ENCODE measurements at places on chromosomes 7 and 10. TPM values are rescaled to one million over a fixed set of nuclear protein-coding genes. Genes with fewer than 3 reads are reported as not detected.

Gene MCM10
- total RNA-seq = under 0.01 TPM

DNA sequence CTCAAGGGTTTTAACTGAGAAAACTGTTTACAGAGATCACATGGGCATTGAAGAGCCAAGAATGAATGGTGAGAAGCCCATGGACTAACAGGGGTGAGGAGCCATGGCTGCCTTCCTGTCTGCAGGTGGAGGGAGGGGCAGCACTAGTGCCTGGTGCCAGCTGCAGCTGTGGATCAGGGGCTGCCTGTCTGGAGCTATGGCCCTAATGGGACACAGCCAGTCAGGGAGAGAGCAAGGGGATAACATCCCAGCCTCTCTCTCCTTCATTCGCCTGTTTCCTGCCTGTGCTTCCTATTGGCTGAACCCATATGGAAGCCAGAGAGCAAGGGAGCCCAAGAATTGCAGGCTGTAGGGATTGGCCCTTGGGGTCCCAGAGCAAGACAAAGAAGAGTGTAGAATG, 125.8 kb upstream of the GAD2 start:
- H3K36me3 ChIP-seq = no peaks in the 10 kb centered on the region
- H3K27me3 ChIP-seq = peaks cover 3% of the 10 kb centered on the region
- no peaks in the 10 kb centered on the region for H3K4me1 ChIP-seq
- no peak overlapping the region for H3K27ac ChIP-seq
- no peak overlapping the region for H3K4me3 ChIP-seq
- DNase-seq = no peak

DNA sequence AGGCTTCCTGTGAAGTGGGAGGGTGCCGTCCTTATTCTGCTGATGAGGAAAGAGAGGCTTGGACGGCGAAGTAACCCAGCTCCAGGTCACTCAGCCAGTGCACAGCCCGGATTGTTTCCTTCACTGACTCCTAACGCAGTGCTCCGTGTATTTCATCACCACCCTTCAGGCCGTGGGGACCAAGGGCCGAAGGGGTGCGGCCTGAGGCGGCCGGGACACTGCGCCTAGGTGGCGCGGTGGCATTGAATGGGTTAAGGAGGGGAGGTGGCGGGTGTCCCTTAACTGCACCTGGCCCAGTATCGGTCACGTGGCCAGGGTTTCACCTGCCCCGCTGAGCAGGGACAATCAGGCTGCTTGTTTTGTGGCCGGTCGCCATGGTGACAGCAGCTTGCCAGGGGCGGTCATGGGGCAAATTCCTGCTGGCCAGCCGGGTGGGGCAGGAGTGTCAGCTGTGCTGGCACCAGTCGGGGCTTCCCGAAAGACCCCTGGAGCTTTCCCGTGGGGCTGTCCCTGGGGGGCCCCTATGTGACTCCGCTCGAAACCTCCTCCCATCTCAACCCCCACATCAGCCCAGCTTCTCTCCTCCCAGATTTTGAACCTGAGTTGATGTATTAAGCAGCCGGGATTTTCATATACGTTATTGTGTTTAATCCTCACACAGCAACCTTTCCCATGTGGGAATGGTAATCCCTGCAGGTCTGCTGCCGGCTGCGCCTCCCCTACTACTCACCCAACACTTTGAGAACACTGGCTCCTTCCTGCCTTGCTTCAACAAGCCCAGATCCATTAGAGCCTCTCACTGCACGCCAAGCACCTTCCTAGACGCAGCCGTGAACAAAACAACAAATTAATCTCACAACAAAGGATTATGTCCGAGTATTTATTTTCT, 4.4 kb upstream of the ABHD11 start:
- peak overlapping the region; percentile 26 for H3K4me3 ChIP-seq
- H3K27me3 ChIP-seq = no peaks in the 10 kb centered on the region
- H3K4me1 ChIP-seq = peaks cover 25% of the 10 kb centered on the region
- peak overlapping the region; percentile 66 for H3K27ac ChIP-seq

DNA sequence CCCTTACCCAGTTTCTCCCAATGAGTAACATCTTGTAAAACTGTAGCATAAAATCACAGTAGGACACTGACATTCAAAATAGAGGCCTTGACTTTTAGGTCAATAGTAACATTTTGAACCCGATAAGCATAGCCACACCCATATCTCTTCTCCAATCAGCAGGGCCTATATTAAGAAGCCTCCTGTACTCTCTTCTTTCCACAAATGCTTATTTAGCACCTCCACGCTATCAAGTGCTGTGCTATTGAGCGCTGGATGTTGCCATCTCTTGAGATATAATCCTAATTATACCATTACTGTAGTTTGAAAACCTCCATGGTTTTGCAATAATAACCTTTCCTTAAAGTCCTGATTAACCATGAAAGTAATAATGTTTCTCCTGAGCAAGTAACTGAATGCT, 40.1 kb upstream of the CBLL1 start:
- no peaks in the 10 kb centered on the region for H3K36me3 ChIP-seq
- H3K4me3 ChIP-seq = no peak overlapping the region
- no peaks in the 10 kb centered on the region for H3K27me3 ChIP-seq
- DNase-seq = no peak

- H3K27ac ChIP-seq = peak overlapping the region; percentile 69
- no peaks in the 10 kb centered on the region for H3K27me3 ChIP-seq
- no peak for DNase-seq
- H3K4me3 ChIP-seq = no peak overlapping the region
- peaks cover 33% of the 10 kb centered on the region for H3K4me1 ChIP-seq
Observed at GRCh38 chr10:72525277-72525676, 100.6 kb downstream of the MICU1 start.

GRCh38 chr10:21494191-21495001, 31.1 kb downstream of the SKIDA1 start:
- peak; percentile 55 for DNase-seq
- H3K27me3 ChIP-seq = no peaks in the 10 kb centered on the region
- H3K4me1 ChIP-seq = no peaks in the 10 kb centered on the region
- H3K27ac ChIP-seq = peak overlapping the region; percentile 62
- H3K4me3 ChIP-seq = peak overlapping the region; percentile 80

Gene DRGX
- not detected for total RNA-seq

GRCh38 chr7:2517026-2517425, 2.5 kb upstream of the LFNG start:
- H3K36me3 ChIP-seq = no peaks in the 10 kb centered on the region
- peaks cover 18% of the 10 kb centered on the region for H3K4me1 ChIP-seq
- H3K27ac ChIP-seq = no peak overlapping the region

Gene AMPH
- 0.25 TPM for total RNA-seq

Data from liver (tissue), 10 donors.